ENCODE measurements at places on chromosomes 12 and 14.

DNA sequence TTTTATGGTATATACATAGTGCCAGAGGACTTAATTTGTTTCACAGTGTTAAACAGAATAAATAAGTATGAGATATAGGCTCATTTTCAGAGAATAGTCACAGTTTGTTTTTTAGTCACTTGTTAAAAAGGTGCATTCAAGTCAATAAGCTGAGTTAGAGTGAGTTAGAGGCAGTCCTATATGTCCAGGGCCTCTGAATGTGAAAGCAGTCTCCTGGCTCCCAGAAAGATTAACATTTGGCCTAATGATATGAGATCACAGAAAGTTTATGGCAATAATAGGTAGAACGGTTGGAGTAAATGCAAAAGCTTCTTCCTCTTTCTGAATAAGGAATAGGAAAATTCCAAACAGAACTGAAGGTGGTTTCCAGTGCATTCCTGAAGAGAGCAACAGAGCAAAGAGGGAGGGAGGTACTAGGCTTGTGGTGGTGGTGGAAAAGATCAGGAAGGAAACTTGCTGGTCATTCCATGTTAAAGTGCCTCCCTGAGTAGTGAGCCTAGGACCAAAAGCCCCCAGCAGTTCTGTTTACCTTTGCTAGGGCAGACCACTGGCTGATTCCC is 54.4 kb downstream of the SLC38A4 start:
- no peak for DNase-seq

- DNase-seq: no peak
Measured at GRCh38 chr12:115404761-115405470, 720.9 kb upstream of the TBX3 start.

DNA sequence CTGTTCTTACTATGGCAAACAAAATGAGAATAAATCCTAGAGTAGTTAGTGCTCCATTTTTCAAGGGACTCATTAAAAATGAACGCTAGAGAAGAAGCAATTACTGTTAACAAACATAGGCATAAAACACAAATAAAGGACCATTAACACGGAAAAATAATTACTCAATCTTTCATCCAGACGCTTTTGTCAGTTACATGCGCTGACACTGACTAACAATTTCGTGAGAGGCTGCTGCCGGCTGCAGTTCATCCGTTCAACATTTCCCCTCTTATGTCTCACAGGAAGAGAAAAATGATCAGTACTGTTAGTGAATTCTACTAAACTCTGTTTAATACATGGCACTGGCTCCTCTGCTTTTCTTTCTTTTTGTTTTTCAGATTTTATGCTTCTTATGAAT is 472.7 kb upstream of the FLRT2 start:
- no peak for DNase-seq

DNA sequence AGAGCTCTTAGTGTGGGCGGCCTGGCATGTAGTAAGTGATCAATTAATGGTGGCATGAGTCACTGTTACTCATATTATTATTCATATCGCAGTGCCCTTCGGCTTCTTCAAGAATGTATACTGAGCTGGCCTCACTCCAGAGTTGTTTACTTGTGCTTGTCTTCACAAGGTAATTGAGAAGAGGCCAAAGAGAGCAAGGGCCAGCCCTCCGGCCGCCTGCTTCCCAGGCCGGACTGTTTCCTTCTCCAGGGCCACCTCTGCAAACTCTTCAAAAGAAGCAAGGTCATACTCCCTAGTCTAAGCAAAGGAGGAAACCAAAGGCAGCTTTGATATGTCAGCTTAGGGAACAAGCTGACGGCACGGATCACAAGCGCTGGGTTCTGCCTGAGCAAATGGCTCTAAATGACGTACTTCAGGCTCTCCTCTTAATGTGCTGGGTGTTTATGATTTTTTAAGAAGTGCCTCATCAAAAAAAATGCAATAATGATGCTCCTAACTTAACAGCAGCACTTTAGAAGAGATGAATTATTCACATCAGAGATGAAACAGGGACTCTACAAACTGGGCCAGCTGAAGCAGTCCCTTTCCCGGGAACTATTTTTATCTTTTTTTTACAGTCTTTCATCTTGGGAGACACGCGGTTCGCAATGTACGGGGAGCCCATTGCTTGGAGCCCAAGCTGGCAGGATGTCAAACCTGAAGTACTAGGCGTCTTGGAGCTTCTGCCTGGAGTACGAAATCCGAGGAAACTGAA is 65.6 kb upstream of the DLK1 start:
- no peak for DNase-seq

- no peak for DNase-seq
Measured at GRCh38 chr12:779745-780734, 27.7 kb downstream of the WNK1 start.

- no peak for DNase-seq
Measured at GRCh38 chr12:101597164-101597563, 2.4 kb downstream of the MYBPC1 start.

GRCh38 chr12:17592472-17592871 is 497.5 kb downstream of the RERGL start:
- no peak for DNase-seq

- no peak for DNase-seq
Measured at GRCh38 chr12:105077435-105077834, 6.8 kb downstream of the ALDH1L2 start.

- no peak for DNase-seq
Measured at GRCh38 chr12:51801027-51801426, 47.5 kb downstream of the FIGNL2 start.

- no peak for DNase-seq
Measured at GRCh38 chr14:97350894-97351731, 553.9 kb downstream of the VRK1 start.

DNA sequence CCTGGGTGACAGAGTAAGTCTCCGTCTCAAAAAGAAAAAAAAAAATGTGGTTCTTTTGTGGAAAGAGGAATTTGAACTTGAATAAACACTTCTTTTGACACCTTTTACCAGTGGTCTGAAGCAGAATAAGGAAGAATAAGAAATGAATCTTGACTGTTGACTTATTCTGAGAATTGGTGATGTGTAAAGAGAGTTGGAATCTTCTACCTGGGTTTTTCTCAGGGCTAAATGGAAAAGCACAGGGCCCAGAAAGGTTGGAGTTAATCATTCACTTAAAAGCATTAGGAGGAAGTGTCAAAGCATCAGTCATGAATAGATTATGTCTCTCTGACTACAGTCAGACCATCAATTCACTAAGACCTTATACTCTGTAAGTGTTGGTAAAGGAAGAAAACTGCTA is 13.9 kb downstream of the PNMA1 start:
- DNase-seq: no peak

Data from activated T-cell treated with anti-CD3 and anti-CD28 coated beads for 4 hours (primary cell).